ENCODE measurements at places on chromosomes 11 and 22.

- no peak for DNase-seq
Observed at GRCh38 chr22:42561856-42562255, 8.1 kb downstream of the SERHL2 start.

DNA sequence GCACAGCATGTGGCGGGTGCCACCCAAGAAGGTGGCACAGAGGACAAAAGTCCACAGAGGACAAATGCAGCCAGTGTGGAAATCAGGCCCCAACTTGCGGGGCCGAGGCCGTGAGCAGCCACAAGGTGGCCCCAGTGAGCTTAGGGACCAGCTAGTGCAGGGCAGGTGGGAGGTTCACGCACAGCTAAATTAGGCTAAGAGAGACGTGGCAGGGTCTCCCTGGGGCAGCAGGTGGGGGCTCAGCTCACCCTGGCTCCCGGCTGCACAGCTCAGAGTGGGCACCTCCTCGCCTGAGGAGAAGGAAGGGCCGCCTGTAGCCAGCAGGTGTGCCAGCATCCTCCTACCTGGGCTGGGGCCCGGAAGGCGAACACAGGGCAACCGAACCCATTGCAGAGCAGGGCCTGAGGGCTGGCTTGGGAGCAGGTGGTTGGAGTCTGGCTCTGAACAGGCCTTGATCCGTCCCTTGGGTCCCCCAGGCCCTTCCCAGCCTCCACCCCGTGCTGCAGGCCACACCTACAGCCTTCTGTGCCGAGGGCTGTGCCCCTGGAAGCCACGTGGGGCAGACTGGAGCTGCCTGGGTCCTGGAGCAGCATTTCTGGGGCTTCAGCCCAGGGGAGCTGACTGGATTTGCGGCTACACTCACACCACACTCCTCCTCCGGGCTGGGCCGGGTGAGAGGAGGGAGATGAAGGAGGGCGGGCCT is 26.1 kb upstream of the CELSR1 start:
- DNase-seq: peak; percentile 83

DNA sequence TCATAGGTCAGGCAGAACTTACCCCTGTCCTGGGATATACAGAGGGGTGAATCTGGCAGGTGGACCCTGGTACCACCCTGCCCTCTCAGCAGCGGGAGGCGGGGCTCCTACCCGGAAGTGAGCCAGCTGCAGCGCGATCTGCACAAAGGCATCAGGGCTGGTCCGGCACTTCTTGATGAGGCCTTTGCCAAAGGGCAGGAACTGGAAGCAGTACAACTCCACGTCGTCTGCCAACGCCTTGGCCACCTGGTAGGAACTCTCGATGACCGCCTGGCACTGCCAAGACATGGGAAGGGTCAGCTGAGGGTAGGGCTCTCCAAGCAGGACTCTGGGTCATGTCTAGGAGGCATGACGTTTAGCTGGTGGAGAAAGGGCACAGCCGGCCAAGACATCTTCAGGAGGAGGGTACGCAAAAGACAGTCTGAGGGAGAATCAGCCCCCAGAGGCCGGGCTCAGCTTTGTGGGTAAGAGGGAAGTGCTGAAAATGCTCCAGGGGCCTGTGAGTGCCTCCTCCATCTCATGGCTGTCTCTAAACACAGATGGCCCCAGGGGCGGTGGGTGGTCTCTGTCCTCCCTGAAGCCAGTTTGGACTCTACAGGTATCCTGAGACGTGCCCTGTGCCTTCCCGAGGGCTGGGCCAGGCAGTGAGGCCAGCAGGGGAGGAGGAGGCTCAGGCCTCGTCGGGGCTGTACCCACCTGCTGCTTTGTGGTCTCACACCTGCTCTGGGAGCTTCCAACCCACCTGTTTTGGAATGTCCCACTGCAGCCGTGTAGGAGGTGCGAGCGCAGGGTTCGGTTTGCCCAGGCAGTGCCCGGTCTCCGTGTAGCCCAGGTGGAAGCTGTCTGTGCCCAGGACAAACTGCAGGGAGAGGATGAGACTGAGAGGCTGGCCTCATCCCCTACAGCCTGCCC is 6.7 kb downstream of the CPT1B start:
- DNase-seq: no peak

DNA sequence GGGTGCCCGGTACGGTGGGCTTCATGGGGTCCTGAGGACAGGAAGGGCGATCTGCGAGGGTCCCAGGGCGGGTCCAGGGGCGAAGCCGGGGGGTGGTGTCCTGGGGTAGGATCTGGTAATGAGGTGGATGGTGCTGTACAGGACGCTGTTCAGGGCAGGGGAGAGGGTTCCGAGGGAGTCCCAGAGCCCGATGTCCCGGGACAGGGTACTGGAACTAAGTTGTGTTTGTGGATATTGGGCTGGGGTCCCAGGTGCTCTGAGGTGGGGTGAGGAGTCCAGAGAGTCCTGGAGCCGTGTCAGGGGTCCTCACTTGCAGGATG is 426 bp downstream of the LZTR1 start:
- no peak for DNase-seq

DNA sequence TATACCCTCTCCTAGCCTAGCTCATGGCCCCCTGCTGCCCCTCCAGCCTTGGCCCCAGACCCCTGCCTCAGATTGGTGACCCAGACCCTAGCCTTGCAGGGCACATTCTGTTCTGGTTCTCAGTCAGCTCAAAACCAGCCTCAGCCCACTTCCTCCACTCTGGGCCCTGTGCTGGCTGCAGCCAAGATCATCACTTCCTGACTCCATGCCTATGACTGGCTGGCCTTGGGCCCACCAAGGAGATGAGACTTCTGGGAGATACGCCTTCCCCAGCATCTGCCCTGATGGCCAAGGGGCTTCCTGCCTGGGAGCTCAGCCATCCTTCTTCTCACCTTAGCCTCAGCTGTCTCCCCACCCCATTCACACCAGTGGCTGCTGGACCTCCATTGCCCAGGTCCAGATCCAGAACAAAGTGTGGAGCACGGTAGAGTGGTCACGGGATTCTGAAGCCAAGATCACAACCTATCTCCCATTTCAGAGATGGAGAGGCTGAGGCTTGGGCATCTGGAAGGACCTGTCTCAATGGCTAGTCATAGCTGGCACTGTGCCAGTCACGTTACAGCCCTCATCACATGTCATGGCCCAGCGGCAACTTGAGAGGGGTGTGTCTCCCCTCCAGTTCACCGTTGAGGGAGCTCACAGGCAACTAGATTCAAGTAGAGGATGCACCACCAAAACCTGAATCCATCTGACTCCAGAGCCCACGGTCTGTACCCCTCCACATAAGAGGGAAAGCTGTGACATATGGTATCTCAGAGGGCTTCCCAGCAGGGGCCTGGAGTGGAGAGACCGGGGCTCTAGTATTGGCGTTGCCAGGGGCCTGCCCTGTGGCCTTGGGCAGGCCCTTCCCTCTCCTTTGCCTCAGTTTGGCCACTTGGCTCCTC is 43.0 kb upstream of the KLHL35 start:
- no peak for DNase-seq

GRCh38 chr22:40094485-40094884 is 83.2 kb upstream of the TNRC6B start:
- no peak for DNase-seq

GRCh38 chr11:122951211-122951610 is 30.4 kb downstream of the BSX start:
- DNase-seq: no peak

DNA sequence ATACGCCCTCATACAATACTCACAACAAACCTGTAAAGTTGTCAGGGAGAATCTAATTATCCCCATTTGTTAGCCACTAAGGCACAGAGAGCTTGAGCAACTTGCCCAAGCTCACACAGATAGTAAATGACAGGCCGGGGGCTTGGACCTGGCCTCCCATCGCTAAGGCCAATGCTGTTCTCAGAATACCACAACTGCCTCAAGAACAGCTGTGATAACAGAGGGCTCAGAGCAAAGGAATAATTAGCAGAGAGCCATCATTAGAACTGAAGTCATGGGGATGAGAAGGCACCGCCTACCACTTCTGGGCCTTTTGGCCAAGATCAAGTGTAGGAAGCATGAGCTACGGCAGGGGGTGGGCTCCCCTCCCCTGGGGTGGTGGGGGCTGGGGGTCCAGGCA is 98.6 kb downstream of the FEZ1 start:
- no peak for DNase-seq

DNA sequence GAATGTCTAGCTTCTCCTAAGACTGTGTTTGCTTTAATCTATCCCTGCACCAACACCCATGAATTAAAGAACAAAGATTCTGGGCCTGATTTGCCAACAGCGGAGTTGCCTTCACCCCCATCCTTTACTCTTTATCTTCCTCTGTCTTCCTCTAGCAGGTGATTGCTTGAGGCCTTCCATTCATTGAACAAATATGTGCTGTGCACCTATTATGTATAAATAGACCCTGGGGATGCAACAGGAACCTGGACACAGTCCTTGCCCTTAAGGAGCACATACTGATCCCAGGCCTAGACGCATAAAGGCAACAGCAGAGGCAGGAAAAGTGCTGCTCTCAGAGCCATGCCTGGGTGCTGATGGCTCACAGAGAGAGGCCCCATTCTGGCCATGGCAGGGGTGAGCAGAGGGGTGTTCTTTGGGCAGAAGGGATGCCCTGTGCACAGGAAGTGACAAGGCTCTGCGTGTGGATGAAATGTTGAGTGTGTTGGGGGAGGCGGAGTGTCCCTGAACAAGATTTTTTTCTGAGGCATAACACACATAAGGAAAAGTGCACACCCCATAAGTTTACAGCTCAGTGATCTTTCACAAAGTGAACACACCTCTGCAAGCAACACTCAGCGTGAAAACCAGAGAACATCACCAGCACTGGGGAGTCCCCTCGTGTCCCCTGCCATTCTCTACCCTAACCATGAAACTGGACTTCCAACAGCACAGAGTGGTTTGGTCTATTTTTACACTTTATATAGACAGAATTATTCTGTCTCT is 145.9 kb downstream of the GRIK4 start:
- DNase-seq: no peak

DNA sequence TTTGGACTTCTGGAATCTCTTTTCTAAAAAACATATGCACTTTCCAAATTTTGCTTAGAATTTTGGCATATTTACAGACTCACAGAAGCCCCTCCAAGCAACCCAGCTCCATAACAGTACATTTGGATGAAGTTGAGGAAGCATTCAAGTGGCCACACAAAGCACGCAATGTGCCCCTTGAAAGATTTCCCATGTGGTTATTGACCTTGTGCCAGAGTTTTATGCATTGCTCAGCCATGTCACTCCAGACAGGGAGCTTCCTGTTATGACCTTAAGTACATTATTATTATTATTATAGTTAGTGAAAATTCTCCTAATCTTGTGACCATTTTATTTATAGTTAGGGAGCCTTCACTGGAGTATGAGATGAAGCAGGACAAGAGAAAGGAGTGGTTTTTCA is 35.0 kb upstream of the BDNF start:
- DNase-seq: no peak

DNA sequence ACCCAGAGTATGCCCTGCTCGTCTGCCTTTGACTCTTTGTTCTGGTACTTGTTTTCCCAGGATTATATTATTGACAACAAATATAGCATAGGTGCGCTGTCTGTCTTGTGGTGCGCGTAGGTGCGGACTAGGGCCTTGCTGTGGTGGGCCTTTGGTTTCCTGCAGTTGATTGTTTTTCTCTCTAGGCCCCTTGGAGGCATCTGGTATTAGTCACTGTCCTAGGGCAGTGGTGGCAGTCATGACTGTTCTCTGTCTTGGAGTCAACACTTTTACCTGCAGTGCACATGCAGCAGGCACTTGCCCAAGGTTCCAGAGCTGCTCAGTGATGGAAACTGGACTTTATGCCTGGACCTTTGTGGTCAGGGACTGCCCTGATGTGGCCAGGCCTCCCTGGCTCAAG is 18.6 kb downstream of the PPP6R2 start:
- DNase-seq: no peak

DNA sequence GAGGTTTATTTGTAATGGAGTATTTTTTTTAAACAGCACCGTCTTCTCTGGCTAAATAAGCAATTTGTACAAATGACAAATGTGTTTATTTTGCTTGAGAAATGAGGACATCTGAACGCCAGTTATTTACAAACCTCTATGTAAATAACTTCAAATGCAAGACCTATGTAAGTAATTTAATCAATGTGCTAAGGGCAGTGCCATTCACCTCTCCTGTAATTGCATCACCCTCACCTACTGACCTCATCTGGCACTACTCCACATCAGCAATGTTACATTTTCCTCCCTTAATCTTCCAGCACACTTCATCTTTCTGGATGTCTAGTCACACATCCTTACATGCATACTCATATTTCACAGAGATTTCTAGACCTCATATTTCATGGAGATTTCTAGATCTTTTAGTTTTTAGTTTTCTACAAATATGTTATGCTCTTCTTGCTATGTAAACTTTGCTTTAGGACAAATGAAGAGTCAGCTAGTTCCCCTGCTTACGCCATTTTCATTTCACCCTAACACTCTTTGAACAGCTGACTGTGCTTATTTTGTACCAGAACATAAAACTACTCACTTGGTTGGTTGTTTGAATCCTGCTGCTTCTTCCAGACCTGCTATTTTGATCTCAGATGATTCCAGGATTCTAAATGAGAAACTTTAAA is 238.6 kb downstream of the GRM5 start:
- DNase-seq: no peak

GRCh38 chr11:87239001-87239400 is 201.3 kb downstream of the TMEM135 start:
- no peak for DNase-seq

DNA sequence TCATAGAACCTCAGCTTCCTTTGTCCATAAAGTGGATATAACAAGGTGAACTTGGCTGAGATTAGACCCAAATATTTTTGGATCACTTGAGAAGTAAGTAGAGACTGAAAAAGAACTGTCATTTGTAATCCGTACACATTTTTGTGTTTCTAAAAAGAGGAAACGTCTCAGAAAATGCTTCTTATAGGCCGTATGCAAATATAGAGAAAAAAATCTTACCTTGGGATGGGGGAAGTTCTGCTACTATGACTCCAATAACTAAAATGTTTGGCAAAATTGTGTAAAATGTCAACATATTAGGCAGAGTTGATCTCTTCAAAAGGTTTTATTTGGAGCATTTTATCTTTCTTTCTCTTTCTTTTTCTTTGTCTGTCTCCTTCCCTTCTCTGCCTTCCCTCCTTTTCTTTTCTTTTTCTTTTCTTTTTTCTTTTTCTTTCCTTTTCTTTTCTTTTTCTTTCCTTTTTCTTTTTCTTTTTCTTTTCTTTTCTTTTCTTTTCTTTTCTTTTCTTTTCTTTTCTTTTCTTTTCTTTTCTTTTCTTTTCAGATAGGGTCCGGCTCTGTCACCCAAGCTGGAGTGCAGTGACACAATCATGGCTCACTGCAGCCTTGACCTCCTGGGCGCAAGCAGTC is 48.2 kb downstream of the ADM start:
- no peak for DNase-seq

- peak; percentile 33 for DNase-seq
Observed at GRCh38 chr11:72848846-72849466, 34.7 kb downstream of the ATG16L2 start.
